ENCODE measurements at places on chromosomes 12 and 14. TPM values are rescaled to one million over a fixed set of nuclear protein-coding genes. Genes with fewer than 3 reads are reported as not detected.

The MAP3K9 gene
- total RNA-seq = 12.0 TPM

The DPF3 gene
- 0.90 TPM for total RNA-seq

The CIDEB gene
- total RNA-seq = 18.8 TPM

DNA sequence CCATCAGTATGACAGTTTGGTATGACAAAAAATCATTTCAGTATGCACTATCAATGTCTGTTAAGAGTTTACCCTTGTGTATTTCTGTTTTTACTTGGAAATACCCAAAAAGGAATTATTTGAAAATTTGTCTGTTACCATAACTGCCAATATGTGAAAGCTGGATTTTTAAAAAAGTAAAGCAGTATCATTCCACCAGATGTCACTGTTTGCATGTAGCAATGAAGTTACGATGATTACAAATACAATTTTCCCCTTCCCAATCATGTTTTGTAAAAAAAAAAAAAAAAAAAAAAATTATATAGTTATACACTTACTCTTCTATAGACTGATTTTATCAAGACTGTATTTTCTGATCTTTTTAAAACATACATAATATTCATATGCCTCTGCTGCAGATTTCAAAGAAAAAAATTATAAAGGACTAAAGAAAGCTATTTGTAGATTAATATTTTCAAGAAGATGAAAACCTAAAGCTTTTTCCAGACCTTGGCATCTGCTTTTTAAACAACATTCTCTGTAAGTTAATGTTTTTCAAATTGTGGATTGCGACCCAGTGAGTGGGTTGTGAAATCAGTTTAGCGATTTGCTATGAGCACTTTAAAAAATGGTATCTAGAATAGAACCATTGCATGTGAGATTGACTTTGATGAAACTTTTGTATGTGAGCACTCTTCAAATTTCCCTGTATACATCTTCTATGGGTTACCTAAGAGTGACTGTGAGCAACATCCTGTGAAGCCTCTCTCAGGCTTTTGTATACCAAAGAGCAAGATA, 114.2 kb downstream of the TTC6 start:
- DNase-seq = no peak

DNA sequence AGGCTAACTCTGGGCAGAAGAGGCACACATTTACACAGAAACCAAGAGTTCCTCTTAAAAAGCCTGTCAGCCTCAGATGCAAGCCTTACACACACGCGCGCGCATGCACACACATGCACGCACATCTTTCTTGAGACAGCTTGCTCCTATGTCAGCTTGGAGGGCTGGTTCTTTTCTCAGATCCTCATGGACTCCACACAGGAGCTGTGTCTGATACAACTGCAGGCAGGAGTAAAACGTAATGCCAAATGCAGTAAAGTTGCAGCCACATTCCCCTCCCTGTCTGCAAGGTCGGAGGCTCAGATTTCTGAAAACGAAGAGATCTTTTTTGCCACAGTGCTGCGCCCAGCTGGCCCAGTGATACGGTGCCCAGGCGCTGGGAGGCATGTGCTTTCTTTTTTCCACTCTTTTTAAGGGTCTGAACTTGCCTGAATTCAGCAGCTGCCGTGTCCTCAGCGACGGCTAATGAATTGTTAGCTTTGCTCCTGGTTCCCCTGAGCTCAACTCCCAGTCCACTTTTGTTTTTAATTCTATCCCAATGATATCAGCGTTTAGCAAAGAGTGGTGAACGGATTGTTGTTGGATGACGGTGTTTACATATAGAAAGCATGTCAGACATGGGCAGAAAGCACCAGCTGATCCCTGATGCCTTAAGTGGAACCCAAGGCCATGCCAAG, 72.9 kb upstream of the FOXN3 start:
- no peak for DNase-seq

GRCh38 chr12:85445060-85445938, 165.3 kb downstream of the ALX1 start:
- DNase-seq = no peak

DNA sequence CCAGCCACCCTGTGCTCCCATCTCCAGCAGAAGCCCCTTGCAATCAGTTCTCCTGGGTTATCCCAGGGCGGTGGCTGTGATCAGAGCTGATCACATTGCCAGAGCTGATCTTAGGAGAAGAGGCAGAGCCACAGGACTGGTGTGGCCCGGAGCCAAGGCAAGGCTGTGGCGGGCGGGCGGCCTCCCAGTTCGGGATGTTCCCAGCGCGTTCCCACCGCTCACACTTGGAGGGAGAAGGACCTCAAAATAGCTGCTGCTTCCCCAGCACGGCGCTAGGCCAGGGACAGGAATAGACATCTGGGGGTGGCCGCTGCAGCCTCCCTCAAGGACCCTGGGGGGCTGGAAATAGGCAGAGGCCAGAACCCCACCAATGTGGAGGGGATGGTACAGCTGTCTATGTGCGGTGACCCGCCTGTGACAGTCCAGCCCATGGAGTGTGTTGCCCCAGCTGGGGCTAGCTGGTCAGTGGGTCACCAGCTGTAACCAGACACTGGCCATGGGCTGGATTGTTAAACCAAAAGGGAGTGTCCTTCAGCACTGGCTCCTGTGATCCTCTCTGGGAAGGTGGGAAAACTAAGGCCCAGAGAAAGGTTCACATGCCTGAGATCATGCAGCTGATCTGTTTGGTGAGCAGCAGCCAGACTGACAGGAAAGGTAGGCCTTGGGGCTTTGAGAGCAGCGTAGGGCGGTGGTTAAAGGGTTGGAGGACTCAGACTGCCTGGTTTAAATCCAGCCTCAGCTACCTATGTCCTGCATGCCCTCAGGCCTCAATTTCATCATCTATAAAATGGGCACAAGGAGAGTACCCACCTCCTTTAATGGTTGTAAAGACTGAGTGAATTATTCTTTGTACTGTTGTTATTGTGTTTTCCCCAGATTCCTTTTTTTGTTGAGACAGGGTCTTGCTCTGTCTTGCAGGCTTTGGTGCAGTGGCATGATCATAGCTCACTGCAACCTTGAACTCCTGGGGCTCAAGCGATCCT, 8.0 kb upstream of the POP5 start:
- peak; percentile 54 for DNase-seq

Measured in upper lobe of right lung (tissue), 1 donor.